ENCODE measurements at places on chromosomes 1 and 21.

- DNase-seq: no peak
Measured at GRCh38 chr1:53145051-53145600, 2.7 kb upstream of the SLC1A7 start.

GRCh38 chr1:29581256-29581655 lies 344.9 kb downstream of the PTPRU start:
- DNase-seq: no peak

DNA sequence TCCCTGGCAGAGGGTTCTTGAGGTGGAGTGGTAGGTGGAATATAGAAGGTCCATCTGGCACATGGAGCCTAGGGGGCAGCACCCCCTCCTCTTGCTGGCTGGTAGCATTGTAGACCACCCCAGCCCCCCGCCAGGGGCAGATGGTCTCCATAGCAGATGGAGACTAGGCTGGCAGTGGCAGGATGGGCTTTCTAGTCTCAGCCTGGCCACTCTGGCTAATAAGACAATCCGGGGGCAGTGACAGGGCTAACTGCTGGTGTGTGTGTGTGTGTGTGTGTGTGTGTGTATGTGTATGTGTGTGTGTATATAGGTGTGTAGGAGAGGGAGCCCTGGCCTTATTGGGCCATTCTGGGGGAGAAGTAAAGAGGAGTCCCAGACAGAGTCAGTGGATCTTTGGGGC lies 16.1 kb downstream of the UTP11 start:
- no peak for DNase-seq

GRCh38 chr1:194084755-194085154 lies 898.3 kb upstream of the B3GALT2 start:
- DNase-seq: no peak

DNA sequence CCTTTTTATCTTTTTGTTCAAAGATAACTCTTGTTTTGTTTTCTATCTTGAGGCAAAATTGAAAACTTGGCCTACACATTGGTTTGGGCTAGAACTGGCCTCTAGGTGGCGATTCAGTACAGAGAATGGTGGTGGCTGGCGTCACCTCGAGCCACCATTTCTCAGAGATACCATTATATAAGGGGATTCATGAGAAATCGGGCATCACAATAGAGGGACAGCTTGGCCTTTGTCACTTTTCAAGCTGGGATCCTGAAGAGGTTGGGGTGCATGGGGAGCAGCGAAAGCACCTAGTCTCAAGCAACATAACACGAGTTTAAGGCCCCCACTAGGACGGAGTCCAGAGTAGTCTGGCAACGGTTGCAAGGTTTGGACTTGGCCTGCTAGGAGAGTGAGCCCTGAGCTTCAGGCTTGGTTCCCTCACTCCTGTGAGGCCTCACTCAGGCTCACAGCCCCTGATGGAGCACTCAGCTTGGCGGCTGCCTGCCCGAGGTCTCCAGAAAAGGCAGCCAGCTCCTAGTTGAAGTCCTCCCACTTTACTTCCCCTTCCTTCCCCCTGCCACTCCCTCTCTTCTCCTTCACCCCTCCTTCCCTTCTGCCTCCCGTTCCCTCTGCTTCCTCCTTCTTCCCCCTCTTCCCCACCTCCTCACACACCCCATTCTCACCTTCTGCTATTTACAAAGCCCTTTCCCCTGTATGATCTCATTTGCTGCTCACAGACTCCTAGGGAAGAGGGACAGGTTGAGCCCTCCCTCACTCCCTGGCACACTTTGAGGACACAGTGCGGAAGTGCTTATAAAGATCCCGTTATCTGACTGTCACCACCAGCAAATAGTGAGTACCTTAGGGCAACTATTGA lies 67.8 kb downstream of the LRIG2 start:
- peak; percentile 25 for DNase-seq

GRCh38 chr21:31162079-31162699 lies 123.9 kb upstream of the KRTAP19-8 start:
- DNase-seq: no peak

- DNase-seq: no peak
Measured at GRCh38 chr1:55181666-55182065, 33.5 kb downstream of the USP24 start.

DNA sequence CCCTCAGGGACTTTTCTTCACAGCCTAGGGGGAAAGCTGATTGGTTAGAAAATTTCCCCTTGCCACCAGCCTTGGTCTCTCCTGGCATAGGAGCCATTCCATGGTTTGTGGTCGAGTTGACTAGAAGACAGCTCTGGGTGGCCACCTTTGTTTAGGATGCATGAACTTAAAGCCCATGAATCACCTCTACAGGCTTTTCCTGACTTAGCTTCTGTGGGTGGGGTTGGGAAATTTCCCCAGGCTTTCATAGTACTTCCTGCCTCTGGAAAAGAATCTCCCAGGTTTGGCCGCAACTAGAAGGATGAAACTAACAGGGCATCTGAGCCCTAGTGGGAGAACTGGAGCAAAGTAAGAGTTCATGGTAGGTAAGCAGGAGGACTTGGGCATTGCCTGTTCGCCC lies 72.6 kb downstream of the SNRPE start:
- no peak for DNase-seq

- DNase-seq: no peak
Measured at GRCh38 chr1:158112994-158113758, 67.5 kb upstream of the CD1D start.

DNA sequence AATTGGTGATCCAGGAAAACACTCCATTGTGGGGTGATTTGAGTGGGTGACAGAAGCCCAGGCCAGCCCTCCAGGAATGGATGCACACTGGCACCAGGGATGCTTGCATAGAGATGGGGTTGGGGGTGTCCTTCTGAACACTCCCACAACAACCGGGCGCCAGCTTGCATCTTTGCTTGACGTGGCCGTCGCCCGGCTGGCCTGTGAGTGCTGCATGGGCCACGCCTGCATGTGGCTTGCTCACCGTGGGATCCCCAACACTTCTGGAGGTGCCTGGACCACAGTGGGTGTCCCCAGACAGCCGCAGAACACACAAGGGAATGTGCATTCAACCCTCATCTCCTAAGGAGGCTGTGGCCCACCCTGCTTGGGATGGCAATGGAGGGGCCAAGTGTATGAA lies 55.1 kb downstream of the SIK1 start:
- DNase-seq: no peak

- DNase-seq: no peak
Measured at GRCh38 chr1:114710360-114710759, 6.2 kb downstream of the NRAS start.

GRCh38 chr1:235008239-235008638 lies 120.4 kb downstream of the TOMM20 start:
- no peak for DNase-seq

- DNase-seq: no peak
Measured at GRCh38 chr1:93967306-93967705, 58.1 kb upstream of the GCLM start.
